ENCODE measurements at places on chromosomes 11 and 22.

DNA sequence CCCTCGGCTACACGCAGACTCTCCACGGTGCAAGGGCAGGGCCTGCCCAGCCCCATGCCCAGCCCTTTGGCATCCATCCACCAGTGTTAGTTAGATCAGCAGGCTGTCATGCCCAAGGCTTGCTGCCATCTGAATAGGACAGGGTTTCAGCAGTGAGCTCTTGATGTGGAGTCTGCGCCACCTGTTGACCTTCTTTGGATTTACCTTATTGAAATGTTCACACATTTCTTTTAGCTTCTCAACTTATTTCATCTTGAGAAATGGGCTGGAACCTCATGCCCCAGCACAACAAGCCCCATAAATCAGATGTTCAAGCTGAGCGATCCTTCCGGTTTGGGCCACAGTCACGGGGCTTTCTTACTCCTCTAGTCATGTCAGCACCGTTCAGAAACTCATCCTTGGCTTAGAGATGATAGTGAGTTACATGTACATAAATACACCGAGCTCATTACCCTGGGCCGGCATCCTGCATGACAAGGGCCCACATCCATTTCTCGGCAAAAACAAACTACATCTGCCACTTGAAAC, 61.7 kb downstream of the PARVB start:
- DNase-seq: peak; percentile 66

- no peak for DNase-seq
These were observed 18.8 kb downstream of the MYEOV start for GRCh38 chr11:69312453-69313404.

GRCh38 chr22:36741968-36742367, 34.0 kb downstream of the IFT27 start:
- no peak for DNase-seq

DNA sequence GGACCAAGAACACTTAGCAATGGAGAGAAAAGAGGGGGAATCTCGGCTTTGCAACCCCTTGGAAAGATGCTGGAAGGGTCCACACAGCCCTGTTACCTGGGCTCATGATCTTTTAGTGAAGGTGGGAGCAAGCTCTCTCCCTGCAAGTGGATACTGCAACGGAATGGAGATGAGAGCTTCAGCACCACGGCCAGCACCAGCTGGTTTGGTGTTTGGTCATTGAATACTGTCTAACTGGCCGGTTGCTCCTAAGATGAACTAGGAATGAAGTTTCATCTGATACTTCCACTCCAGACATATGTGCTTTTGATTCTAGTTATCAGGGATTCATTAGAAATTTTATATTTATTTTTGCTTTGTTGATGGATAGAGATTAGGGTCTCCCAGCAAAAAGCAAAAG, 16.3 kb downstream of the HTR3A start:
- no peak for DNase-seq

DNA sequence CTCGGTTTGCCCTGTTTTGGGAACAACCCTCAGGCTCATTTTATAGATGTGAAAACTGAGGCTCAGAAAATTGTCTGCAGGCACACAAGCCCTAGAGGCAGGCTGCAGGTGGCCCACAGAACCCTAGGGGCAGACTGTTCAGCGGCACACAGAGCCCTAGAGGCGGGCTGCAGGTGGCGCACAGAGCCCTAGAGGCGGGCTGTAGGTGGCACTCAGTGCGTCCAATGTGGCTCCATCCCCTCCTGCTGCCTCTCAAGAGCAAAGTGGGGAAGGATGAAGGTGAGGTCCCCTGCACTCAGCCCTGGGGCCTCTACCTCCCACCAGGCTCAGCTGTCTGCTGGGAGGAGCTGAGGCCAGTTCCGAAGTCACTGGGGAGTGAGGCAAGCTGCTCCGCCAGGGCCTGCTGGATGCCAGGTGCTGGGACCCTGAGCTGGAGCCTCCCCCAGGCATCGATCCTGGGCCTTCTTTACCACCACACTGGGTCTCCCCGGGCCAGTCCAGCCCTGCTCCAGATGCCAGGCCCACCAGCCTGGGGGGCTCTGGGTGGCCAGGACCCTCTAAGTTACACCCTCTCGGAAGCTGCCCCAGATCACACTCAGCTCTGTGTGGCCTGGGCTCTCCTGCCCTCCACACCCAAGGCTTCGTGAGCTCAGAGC, 2.3 kb downstream of the ACY3 start:
- peak; percentile 79 for DNase-seq

Measured in GM20000 (cell line).